ENCODE measurements at places on chromosomes 5 and 9. TPM values are rescaled to one million over a fixed set of nuclear protein-coding genes. Genes with fewer than 3 reads are reported as not detected.

Gene ADCY2
- total RNA-seq, result 1.2 TPM

Gene SPATA31A3
- not detected for total RNA-seq

Gene SPATA9
- not detected for total RNA-seq

Gene GFRA3
- not detected for total RNA-seq

Gene NRG2
- 0.13 TPM for total RNA-seq

Gene FCN1
- not detected for total RNA-seq
